ENCODE measurements at places on chromosomes 1 and 21.

GRCh38 chr1:68010543-68010942 lies 39.9 kb downstream of the DIRAS3 start:
- no peak for DNase-seq

DNA sequence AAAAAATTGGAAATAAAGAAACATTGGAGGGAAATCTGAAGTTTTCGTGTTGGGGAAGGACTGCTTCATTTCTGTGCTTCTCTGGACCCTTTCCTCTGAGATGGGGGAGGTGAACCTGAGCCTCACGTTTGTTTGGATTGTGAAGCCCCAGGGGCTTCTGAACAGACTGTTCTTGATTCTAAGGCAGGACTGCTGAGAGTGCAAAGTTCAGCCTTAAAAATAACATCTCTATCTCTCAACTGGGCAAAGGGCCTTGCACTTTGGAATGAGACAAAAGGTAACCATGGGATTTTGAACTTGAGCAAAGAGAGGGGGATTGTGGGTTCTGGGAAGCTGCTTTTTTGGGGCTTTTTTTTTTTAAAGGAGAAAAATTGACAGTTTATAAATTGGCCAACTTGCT lies 45.0 kb downstream of the GPR88 start:
- DNase-seq, result no peak

- no peak for DNase-seq
Measured at GRCh38 chr1:148294116-148294807, 142.2 kb upstream of the NBPF11 start.

- peak; percentile 29 for DNase-seq
Measured at GRCh38 chr1:108595507-108595906, 35.6 kb downstream of the EEIG2 start.

Data from adipocyte (in vitro differentiated cells).